ENCODE measurements at places on chromosomes 11 and 22. TPM values are rescaled to one million over a fixed set of nuclear protein-coding genes. Genes with fewer than 3 reads are reported as not detected.

DNA sequence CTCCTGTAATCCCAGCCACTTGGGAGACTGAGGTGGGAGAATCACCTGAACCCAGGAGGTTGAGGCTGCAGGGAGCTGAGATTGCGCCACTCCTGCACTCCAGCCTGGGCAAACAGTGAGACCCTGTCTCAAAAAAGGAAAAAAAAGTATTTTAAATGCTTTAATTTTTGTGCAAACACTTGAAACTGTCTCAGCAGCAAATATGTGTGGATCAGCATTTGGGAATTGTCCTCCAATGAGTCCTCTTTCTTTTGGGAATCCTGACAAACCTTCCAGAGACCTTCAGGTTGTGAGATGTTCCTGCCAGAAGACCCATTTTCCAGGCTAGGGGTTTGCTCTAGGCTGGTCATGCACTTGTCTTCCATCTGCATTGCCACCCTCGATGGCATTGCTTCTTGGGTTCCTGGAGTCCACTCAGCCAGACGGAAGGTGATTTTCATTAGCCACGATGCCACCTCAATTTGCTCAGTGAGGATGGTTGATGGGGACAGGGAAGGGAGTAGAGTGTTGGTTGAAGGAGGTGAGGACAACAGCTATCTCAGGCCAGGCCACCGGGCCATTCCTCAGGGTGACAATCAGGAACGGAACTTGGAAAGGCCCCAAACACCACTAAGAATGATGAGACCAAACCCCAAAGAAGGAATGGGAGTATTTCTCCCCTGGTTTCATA is 55.4 kb downstream of the ST14 start:
- no peaks in the 10 kb centered on the region for H3K36me3 ChIP-seq
- H3K27me3 ChIP-seq, result peaks cover 3% of the 10 kb centered on the region
- no peak for DNase-seq

DNA sequence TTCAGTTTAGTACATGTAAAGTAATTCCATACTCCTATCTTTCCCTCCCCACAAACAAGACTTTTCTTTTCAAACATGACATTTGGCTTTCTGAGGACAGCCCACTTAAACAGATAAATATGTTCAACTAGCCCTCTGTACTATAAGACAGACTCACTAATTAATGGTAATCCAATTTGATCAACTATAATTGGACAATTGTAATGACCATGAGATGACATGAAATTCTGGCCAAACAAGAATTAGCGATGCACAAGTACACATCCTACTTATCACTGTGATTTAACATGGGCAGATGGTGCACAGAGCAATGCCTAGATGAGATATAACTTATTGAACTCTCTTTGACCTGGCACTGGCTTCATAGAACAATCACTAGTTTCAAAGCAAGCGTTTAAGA is 1033.7 kb upstream of the CCDC90B start:
- no peaks in the 10 kb centered on the region for H3K27me3 ChIP-seq
- DNase-seq, result no peak
- no peaks in the 10 kb centered on the region for H3K4me1 ChIP-seq
- no peak overlapping the region for H3K27ac ChIP-seq
- H3K36me3 ChIP-seq, result no peaks in the 10 kb centered on the region

- H3K27ac ChIP-seq, result no peak overlapping the region
- DNase-seq, result no peak
- no peaks in the 10 kb centered on the region for H3K27me3 ChIP-seq
- H3K36me3 ChIP-seq, result no peaks in the 10 kb centered on the region
- H3K4me1 ChIP-seq, result no peaks in the 10 kb centered on the region
- no peak overlapping the region for H3K4me3 ChIP-seq
These were observed 38.3 kb upstream of the NNMT start for GRCh38 chr11:114257621-114258558.

DNA sequence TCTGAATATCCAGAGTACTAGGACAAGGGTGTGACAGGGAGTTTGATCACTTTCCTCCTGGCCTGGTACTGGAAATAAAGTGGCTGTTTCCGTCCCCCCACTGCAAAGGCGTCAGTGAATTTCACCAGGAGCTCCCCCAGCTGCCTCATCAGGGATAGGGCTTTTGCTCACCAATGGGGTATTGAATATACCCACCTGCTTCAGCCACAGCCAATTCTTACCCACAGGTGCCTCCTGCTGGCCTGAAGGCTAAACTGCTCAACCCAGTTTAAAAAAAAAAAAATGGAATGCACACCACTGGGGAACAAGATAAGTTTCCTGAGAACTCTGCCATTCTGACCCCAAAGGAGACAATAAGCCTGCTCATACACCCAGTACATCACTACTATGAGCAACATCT is 65.3 kb upstream of the MS4A8 start:
- peak; percentile 5 for DNase-seq
- H3K4me3 ChIP-seq, result no peak overlapping the region
- H3K27ac ChIP-seq, result no peak overlapping the region
- H3K36me3 ChIP-seq, result no peaks in the 10 kb centered on the region
- H3K27me3 ChIP-seq, result peaks cover 14% of the 10 kb centered on the region

GRCh38 chr22:26589367-26589844 is 526 bp downstream of the TPST2 start:
- peak overlapping the region; percentile 89 for H3K4me3 ChIP-seq
- DNase-seq, result peak; percentile 59
- H3K4me1 ChIP-seq, result peaks cover 75% of the 10 kb centered on the region

DNA sequence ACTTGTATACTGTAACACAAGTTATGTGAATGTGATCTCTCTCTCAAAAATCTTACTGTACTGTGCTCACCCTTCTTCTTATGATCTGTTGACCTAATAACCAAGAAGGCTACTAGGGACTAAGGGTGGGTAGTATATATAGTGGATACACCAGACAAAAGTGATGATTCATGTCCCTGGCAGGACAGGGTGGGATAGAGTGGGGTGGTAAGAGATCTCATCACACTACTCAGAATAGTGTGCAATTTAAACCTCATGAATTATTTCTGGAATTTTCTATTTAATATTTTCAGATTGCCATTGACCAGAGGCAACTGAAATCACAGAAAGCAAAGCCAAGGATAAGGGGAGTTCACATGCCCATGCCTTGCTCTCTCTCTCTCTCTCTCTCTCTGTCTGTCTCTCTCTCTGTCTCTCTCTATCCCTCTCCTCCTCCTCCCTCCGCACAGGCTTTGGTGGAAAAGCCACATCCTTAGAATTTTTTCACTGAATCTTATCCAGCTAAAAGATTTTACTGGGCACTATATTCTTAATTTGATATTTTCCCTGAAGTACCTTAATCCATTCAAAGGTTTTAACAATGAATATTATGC is 12.0 kb upstream of the STK33 start:
- no peak for DNase-seq
- H3K27me3 ChIP-seq, result peaks cover 18% of the 10 kb centered on the region
- H3K4me1 ChIP-seq, result peaks cover 4% of the 10 kb centered on the region
- peaks cover 3% of the 10 kb centered on the region for H3K36me3 ChIP-seq

DNA sequence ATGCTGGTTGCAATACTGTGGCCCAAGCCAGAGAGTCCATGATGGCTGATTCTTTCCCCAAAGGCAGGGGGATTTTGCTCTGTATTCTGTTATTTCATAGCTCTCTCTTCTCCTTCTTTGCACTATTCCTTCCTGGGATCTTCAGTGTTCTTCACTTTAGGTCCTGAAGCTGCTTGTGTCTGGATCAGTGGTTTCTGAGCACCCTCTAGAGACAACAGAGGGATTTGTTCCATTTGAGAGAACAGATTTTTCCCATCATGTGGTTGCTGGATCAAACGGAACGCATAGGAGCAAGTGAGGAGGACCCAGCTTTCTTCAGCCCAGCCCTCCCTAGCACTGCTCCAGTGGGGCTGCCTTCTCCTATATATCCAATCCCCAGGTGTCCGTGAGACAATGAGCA is 68.7 kb upstream of the SYN3 start:
- H3K36me3 ChIP-seq, result no peaks in the 10 kb centered on the region
- H3K27me3 ChIP-seq, result peaks cover 11% of the 10 kb centered on the region
- no peak overlapping the region for H3K27ac ChIP-seq
- no peak for DNase-seq

- no peak overlapping the region for H3K4me3 ChIP-seq
- no peaks in the 10 kb centered on the region for H3K4me1 ChIP-seq
These were observed 11.4 kb upstream of the TBX1 start for GRCh38 chr22:19748991-19749664.

- H3K36me3 ChIP-seq, result no peaks in the 10 kb centered on the region
- peaks cover 27% of the 10 kb centered on the region for H3K4me1 ChIP-seq
- no peak for DNase-seq
- no peak overlapping the region for H3K4me3 ChIP-seq
- no peaks in the 10 kb centered on the region for H3K27me3 ChIP-seq
These were observed 41.7 kb upstream of the NUP160 start for GRCh38 chr11:47889714-47890441.

- H3K4me1 ChIP-seq, result no peaks in the 10 kb centered on the region
- no peaks in the 10 kb centered on the region for H3K27me3 ChIP-seq
- no peaks in the 10 kb centered on the region for H3K36me3 ChIP-seq
- H3K27ac ChIP-seq, result no peak overlapping the region
- DNase-seq, result no peak
These were observed 8.7 kb downstream of the SLC22A12 start for GRCh38 chr11:64599698-64600211.

- no peak overlapping the region for H3K4me3 ChIP-seq
- H3K27ac ChIP-seq, result no peak overlapping the region
- no peaks in the 10 kb centered on the region for H3K4me1 ChIP-seq
These were observed 1.9 kb downstream of the SLC5A1 start for GRCh38 chr22:32044913-32045312.

GRCh38 chr11:45371251-45372115 is 85.3 kb upstream of the SYT13 start:
- no peak overlapping the region for H3K4me3 ChIP-seq
- no peaks in the 10 kb centered on the region for H3K36me3 ChIP-seq
- DNase-seq, result peak; percentile 79

DNA sequence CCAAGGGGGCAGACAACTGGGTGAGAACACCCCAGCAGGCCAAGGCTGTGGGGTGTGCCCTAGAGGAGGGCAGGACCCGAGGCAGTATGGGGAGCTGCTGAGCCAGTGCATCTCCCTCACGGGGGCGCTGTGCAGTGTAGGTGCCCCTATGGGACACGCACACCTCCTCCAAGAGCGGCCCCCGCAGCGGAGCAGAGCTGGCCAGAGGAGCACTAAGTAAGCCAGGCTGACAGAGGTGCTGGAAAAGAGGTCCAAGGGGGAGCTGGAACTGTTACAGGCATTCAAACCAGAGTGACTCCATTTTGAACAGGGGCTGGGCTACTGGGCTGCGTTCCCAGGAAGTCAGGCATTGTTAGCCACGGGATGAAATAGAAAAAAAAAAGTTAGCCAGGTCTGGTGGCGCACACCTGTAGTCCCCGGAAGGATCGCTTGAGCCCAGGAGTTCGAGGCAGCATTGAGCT is 41.8 kb downstream of the TST start:
- H3K4me3 ChIP-seq, result peak overlapping the region; percentile 77
- no peaks in the 10 kb centered on the region for H3K36me3 ChIP-seq
- H3K27ac ChIP-seq, result peak overlapping the region; percentile 91
- H3K27me3 ChIP-seq, result no peaks in the 10 kb centered on the region

- DNase-seq, result no peak
- H3K27ac ChIP-seq, result peak overlapping the region; percentile 99
- no peaks in the 10 kb centered on the region for H3K27me3 ChIP-seq
- peak overlapping the region; percentile 91 for H3K4me3 ChIP-seq
- peaks cover 83% of the 10 kb centered on the region for H3K4me1 ChIP-seq
These were observed 3.4 kb upstream of the BID start for GRCh38 chr22:17777717-17778044.

The LAYN gene
- total RNA-seq, result 92.2 TPM

The HMBS gene
- 33.6 TPM for total RNA-seq

The SCN3B gene
- not detected for total RNA-seq

The OR2AG2 gene
- total RNA-seq, result 0.45 TPM

All from activated CD8-positive, alpha-beta T cell treated with anti-CD3 and anti-CD28 coated beads for 36 hours (primary cell).